ENCODE measurements at places on chromosomes 2 and 18.

- DNase-seq, result no peak
Observed at GRCh38 chr2:6957910-6958615, 40.9 kb downstream of the RNF144A start.

DNA sequence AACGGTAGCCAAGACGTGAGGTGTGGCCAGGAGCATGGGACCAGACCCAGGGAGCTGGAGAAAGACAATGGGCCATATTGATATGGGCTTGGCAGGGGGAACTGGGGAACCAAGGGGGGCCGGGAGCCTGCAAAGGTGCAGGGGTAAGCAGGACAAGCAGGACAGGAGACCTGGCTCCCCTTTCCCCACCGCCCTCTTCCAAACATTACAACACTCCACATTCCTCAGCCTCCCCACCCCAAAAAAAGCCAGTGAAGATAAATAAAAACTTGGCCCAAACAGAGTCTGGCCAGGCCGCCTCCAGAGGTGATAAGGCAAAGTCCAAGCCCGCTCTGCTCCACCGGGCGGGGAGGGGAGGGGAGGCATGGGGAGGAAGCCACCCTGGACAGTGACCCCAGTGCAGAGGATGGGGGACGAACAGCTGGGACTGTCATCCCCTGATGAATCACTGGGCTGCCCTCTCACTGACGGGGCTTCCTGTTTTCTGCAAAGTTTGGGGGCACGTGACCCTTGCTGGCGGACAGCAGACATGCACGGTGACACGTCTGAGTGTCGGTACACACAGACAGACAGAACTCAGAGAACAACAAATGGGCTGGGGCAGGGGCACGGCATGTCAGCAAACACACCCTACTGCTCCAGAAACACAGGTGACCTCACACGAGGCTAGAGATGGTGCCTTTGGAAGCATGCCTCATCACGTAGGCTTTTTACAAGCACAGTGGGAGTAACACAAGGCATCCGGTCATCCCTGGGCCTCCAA is 100.2 kb downstream of the TNS1 start:
- peak; percentile 74 for DNase-seq

DNA sequence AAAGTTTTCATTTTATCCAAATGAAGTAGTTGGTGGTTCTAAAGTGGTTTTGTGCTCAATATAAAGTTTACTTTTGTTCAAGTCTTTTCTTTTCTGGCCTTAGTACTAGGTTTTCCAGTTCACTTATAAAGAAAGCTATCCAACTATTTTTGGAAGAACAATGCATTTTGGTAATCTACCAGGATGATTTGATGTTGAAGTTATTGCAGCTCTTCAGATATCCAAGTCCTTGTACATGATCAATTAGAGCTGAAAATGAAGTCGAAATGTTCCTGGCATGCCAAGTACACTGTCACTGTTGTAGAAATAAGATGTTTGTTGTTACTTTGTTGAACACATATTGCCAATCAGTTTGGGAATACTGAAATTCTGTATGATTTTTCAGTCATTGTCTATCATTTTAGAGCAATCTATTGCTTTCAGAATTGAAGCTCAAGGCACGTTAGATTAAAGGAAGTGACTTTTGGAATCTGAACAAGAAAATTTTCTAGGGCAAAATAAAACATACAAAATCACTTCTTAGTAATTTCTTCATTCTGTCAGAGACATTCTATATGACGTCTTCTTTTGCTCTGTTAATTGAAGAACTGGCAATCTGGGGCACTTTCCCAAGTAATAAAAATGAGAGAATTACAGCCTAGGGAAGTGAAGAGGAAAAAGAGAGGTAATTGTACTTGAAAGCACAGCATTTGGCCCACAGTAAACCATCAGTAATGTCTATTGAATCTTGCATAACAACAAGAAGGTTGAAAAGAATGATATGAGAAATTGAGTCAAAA is 232.3 kb downstream of the MREG start:
- DNase-seq, result no peak

GRCh38 chr18:25140124-25140961 is 211.6 kb downstream of the ZNF521 start:
- DNase-seq, result no peak

DNA sequence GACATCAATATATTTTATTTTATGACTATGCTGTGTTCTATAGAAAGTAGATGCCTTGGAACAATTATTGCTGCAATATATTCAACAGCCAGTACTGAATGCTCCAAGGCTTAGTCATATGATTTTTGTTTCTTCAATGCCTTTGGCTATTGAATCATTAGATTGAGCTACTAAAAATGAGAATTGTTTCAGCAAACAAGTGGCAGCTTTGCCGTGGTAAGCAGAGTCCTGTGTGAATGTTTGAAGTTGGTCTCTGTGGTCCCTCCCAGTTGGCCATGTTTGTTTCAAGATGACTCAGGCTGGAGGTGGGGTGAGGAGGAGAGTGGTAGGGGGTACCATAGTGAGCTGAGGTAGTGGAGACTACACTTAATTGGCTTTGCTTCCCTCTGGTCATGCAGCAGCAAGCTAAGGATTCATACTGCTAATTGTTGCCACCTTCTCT is 198.6 kb upstream of the EPAS1 start:
- DNase-seq, result no peak

DNA sequence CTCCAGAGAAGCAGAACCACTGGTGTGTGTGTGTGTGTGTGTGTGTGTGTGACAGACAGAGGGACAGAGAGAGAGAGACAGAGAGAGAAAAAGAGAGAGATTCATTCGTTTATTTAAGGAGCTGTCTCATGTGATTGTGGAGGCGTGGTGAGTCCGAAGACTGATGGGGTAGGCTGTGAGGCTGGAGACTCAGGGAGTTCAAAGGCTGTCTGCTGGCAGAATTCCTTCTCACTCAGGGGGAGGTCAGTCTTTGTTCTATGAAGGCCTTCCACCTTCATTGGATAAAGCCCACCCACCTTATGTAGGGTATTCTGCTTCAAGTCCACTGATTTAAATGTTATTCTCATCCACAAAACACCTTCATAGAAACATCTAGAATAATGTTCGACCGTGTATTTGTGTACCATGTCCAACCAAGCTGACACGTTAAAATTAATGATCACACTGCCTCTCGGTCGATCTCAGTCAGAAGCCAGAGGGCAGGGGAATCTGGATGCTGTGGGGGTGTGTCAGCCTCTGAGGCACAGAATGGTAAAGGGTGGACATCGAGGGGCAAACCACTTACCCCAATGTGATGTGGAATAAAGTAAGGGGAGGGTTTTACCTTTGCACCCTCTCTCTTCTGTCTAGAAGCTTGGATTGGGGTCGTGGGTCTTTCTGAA is 275.6 kb downstream of the SLC4A3 start:
- no peak for DNase-seq

- no peak for DNase-seq
Observed at GRCh38 chr2:46014911-46015654, 282.1 kb upstream of the EPAS1 start.

- no peak for DNase-seq
Observed at GRCh38 chr2:215764441-215765048, 248.8 kb downstream of the MREG start.

Data from colonic mucosa (tissue), 4 donors.